Pons (tissue), 1 donor: ENCODE measurements at places on chromosomes 11 and 22.
A peak's percentile ranks its signal among the peaks of the same experiment; 100 is the strongest.

- DNase-seq, result no peak
These were observed 41.9 kb upstream of the TSPAN18 start for GRCh38 chr11:44684859-44685281.

DNA sequence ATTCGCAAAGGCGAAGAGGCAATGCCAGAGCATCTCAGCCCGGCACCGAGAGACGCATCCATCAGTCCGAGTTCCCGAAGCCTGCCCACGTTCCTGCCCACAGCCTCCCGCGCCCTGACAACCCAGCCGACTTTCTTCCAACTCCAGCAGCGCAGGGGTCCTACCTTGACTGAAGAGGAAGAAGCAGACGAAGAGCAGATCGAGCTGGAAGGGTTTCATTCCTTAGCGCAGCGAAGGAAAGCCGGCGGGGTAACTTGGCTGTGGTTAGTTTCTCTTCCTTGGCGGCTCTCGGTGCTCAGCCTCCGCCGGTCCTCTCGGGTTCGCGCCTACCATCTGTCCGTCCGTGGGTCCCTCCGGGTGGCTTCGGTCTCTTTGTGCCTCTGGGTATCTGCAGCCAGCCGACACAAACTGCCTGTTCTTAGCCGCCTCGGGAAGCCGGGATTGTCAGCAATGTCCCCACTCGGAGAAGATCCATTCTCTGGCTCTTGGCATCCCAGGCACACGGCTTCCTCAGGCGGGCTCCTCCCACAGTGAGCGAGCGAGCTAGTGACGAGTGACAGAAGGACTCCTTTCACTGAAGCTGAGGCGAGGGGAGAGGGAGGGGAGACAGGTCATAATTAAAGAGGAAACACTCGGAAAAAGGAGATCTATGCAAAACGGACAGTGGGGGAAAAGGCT is at the start of gene KIRREL3:
TSS of gene KIRREL3 (minus strand) at position 480 of the 678 bp plus-strand sequence.
- peak; percentile 78 for DNase-seq

DNA sequence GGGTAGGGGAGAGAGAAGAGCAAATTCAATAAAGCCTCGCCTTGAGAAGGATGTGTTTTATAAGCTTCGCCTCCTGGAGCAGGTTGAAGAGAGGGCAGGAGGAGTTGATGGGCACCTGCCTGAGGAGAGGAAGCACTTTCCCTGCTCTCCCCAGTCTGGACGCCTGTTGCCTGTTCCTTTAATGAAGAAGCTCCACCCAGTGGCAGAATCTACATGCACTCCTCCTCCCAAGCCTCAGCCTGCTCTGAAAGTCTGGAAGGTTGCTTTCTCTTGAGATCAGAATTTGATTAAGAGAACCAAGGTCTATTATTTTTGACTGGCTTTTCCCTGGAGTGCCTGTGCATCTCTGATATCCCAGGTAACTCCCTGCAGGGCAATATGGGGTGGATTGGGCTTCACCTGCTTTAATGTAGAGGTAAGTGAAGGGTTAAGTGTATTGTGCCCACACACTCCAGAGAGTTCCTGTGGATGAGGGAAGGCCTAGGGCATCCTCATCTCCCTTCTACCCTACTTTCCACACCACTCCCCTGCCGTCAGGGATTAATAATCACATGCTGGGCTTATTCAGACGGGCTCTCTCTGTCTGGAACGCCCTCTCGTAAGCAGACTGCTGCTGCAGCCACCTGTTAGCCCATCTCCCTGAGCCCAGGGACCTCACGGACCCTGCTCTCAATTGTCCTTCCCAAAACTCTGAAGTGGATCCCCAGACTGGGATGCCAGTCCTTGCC is 22.3 kb downstream of the NTM start:
- peak; percentile 62 for DNase-seq

DNA sequence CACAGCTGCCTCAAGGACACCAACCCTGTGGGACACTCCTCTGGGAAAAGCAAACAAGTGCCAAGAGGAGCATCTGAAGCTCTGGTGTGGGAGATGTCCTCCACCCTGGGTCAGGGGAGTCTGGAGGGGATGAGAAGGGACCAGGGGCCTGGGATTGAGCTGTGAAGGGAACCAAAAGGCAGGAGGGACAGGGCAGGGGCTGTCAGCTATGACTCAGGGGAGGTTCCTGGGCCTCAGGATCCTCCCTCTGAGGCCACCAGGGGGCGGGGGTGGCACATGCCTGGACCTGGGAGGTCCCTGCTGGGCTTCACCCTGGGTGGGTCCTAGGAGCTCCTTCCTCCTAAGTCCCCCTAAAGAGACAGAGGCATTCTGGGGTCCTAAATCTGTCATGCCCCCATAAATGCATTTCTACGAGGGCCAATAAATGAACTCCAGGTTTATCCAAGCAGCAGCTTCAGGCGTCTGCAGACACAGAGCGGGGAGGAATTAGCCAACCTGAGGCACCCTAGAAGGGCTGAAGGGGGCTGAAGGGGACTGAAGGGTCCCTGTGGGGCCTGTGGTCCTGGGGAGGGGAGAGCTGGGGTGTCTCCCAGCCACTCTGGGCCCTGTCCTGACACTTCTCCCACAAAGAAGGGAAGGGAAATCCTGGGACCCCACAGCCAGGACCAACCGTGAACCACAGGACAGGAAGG is 31.9 kb upstream of the IGLL5 start:
- no peak for DNase-seq

DNA sequence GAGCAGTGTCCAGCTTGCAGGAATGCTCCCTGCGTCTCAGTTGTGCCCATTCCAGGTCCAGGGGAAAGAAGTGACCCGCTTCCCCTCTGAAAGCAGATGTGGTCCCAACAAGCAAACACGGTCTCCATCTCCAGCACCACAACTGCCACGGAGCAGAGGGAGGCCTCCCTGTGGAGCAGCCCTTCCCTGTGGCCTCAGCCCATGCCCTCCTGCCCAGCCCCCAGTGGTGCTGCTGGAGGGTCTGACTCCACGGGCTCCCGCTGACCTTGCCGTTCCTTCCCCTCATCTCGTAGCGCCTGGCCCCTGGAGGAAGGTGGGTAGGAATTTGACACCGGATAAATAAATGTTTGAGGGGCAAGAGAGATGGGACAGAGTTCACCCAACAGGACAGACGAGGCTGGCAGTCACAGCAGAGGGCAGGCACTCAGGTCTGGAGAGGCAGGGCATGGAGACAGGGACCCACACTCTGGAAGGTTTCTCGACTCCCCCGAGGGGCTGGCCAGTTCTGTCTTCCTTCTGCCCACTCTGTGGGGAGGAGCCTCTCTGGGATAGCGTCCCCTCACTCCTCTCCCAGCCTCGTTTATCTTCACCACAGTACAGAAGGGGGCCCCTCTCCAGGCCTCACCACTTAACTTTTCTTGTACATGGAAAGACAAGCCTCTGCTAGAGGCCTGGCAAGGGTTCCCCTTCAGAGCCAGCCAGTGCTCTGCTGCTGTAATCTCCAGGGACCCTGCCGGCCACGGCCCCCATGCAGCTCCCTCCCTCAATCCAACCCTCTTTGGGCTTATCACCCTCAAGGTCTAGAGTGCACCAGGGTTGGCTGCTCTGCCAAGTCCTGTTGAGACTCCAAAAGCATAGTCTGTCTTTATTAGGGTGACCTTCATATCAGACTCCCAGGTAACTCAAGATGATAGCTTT is 7.5 kb upstream of the ST3GAL4 start:
- no peak for DNase-seq

DNA sequence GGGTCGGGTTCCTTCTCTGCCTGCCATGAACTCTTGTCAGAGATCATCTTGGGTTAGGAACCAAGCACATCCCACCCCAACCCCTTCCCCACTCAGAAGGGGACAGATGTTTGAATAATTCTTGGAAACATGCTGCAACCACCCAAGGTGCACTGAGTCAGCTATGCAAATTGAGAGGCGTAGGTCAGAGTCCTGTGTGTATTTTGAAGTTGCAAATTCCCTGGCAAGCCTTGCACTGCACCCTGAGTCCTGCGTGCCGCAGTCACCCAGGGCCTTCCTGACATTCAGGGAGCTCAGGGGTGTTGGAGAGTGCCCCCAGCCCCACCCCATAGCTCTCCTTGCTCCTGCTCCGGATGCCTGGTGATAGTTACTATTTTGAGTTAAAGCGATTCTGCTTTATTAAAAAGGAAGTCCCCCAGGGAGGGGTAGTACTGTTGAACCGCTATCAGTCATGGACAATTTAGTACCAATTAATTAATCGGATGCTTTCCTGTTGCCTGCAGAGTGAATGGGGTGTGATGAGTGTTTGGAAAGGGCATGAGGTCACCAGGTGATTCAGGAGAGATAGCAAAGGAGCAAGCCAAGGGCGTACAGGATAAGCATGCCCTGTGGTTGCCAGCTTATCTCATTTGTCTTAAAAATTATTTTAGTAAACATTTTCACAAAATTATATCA is 123.7 kb downstream of the GRIK4 start:
- DNase-seq, result no peak
